Caco-2 (cell line): ENCODE measurements at places on chromosomes 2 and 18. TPM values are rescaled to one million over a fixed set of nuclear protein-coding genes. Genes with fewer than 3 reads are reported as not detected.

DNA sequence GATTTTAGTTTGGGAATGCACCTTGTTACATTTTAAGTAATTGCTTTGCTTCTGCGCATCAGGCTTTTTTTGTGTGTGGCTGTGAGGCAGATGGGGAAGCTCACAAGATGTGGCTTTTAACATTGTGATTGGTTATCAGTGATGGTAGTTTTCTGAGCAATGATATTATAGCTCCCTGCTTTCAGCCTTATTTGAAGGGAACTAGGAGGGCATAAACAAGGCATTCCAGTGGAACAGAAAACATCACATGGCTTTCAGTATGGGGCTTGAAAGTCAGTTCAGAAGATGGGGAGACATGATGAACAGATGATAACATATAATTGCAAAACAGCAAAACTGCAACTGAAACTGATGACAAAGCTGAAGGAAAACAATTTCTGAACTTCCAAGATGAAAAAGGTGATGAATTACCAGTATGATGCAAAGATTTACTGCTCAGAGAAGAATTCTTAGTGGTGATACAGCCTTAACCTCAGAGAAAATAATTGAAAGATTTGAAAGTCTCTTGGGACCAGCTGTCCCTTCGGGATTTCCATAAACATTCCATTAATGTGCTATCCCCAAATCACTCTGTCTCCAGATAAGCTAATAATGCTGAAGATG, 439.7 kb downstream of the RND3 start:
- H3K4me3 ChIP-seq = no peak overlapping the region
- peaks cover 17% of the 10 kb centered on the region for H3K4me1 ChIP-seq
- DNase-seq = no peak

- H3K27me3 ChIP-seq = no peaks in the 10 kb centered on the region
- DNase-seq = no peak
- no peak overlapping the region for H3K27ac ChIP-seq
- H3K4me1 ChIP-seq = peaks cover 8% of the 10 kb centered on the region; the same call in 1 of the 2 replicates
Measured at GRCh38 chr2:29009711-29010677, 28.9 kb downstream of the TOGARAM2 start.

- DNase-seq = no peak
- H3K4me1 ChIP-seq = no peaks in the 10 kb centered on the region
- H3K36me3 ChIP-seq = no peaks in the 10 kb centered on the region
- no peak overlapping the region for H3K27ac ChIP-seq
- no peaks in the 10 kb centered on the region for H3K27me3 ChIP-seq
- H3K4me3 ChIP-seq = no peak overlapping the region
Measured at GRCh38 chr2:204018717-204019116, 82.2 kb downstream of the ICOS start.

KCNG2 gene
- not detected in 2 replicates for total RNA-seq

NMUR1 gene
- not detected in 2 replicates for total RNA-seq

LYG1 gene
- total RNA-seq = 0.67 and 0.93 TPM in 2 replicates

GKN1 gene
- total RNA-seq = not detected in 2 replicates

EPC2 gene
- 27.7 and 32.0 TPM in 2 replicates for total RNA-seq

GRCh38 chr2:226272435-226272834, 527.2 kb downstream of the IRS1 start:
- no peak overlapping the region for H3K27ac ChIP-seq
- no peak for DNase-seq
- no peaks in the 10 kb centered on the region for H3K4me1 ChIP-seq
- H3K36me3 ChIP-seq = no peaks in the 10 kb centered on the region

DNA sequence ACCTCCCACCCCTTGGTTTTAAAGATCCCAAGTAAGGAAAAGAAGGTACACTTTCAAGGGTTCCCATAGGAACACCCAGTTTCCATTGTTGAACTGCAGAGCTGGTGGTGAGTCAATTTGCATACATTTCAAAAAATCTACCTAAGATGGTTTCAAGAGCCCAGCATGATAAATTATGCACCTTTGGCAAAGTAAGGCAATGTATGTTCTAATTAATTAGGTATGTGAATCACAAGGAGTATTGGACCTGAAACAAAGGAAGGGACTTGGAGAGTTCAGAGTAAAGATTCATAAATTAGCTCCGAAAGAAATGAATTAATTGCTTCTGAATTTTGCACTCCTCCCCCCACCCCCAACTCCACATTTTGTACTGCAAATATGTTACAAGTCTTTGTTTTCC, 459.7 kb downstream of the LRATD1 start:
- no peak overlapping the region for H3K27ac ChIP-seq
- H3K36me3 ChIP-seq = no peaks in the 10 kb centered on the region
- no peak overlapping the region for H3K4me3 ChIP-seq
- H3K27me3 ChIP-seq = no peaks in the 10 kb centered on the region
- H3K4me1 ChIP-seq = no peaks in the 10 kb centered on the region

DNA sequence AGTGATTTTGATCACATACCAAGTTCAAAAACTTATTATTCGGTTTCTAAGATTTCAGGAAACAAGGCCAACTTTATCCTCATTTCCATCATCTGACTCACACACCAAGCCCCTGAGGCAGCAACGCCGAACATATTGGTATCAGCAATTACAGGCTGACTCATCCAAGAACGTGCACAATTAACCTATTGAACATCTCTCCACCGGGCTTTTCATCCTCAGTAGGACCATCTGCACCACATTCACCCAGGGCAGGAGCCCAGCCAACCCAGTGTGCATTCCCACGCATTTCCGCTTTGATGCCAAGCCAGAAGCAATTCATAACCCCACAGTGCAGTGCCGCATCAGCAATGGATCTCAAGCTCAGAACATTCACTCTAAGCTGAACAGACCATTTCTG, 52.9 kb downstream of the SCG2 start:
- no peak overlapping the region for H3K4me3 ChIP-seq
- H3K4me1 ChIP-seq = peaks cover 8% of the 10 kb centered on the region; the same call in 1 of the 2 replicates
- no peak overlapping the region for H3K27ac ChIP-seq
- DNase-seq = no peak
- 0 out of 2 replicates have a peak, but pooled peaks cover 1% of the 10 kb centered on the region for H3K27me3 ChIP-seq

DNA sequence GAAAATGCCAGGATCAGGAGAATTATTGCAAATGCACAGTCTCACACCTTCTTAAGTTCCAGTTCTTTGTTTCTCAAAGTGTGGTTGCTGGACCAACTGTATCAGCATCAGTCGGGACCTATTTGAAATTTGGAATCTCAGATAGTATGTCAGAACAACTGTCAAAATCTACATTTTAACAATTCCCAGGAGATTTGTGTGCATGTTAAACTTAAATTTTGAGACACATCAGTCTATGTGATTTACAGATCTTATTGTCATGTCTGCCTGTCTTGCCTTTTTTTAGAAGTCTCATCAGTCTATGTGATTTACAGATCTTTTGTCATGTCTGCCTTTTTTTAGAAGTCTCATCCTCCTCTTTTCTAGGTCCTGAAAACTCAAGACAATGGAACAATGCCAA, 243.6 kb upstream of the MEIS1 start:
- DNase-seq = no peak
- no peaks in the 10 kb centered on the region for H3K27me3 ChIP-seq
- no peaks in the 10 kb centered on the region for H3K36me3 ChIP-seq

IL1B gene
- 0.18 TPM in 1 of 2 replicates, not detected in the other for total RNA-seq

STK17B gene
- total RNA-seq = 54.7 and 58.0 TPM in 2 replicates

DNA sequence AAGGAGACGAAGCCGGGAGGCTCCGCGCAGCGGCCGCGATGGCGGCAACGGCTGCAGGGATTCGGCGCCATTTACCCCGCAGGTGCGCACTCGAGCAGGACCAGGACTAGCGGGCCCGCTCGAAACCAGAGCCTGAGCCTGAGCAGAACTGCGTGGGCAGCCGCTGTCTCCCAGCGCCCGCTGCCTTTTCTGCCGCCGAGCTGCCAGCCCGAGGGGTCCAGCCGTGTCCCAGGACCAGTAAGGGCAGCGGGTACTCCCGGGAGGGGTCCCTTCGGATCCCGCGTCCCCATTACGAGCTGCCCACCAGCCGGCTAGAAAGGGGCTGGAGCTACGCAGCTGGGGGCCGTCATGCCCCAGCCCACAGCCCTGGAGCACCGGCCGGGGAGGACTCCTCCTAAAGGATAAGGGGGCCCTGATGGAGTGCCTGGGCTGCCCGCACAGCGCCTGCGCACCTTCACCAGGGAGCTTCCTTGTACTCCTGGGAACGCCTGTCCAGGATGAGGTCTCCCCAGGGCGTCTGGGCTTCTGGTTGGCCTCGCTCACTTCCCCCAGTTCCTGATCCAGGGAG, 9.9 kb downstream of the ALPP start:
- peaks cover 16% of the 10 kb centered on the region for H3K4me1 ChIP-seq
- no peaks in the 10 kb centered on the region for H3K36me3 ChIP-seq
- no peaks in the 10 kb centered on the region for H3K27me3 ChIP-seq
- H3K27ac ChIP-seq = no peak overlapping the region
- no peak for DNase-seq
- no peak overlapping the region for H3K4me3 ChIP-seq

GRCh38 chr18:23183411-23184150, 48.3 kb downstream of the CABLES1 start:
- H3K27me3 ChIP-seq = no peaks in the 10 kb centered on the region
- no peaks in the 10 kb centered on the region; the same call in 1 of the 2 replicates for H3K36me3 ChIP-seq
- no peak for DNase-seq
- no peak overlapping the region for H3K4me3 ChIP-seq

DLGAP1 gene
- total RNA-seq = 0.07 TPM in 1 of 2 replicates, not detected in the other
